ENCODE measurements at places on chromosomes 7 and 10.

DNA sequence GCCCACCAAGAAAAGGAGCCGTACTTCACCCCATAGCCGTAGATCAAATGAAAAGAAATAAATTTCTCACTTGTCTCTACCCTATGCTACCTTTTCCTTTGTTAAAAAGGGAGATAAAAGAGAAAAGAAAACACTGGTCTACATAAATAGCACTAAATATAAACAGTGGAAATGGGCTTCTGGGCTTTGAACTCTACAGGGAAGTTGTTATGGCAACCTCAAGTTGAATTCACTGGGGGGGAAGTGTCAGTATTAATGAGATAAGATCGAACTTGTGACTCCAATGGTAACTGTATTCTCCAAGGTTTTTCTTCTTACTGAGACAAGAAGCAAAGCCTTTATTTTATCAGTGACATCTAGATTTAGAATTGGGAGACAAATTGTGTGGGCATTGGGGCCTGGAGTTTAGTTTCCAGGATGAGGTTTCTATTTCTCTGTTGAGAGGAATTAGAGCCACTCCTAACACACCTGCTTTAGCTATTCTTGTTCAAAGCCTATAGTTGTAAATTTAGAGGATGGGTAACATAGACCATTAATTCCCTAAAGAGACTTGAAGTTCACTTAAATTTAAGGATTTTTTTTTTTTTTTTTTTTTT, 604.3 kb upstream of the GALNT17 start:
- DNase-seq = no peak

GRCh38 chr7:103988468-103989199, 824 bp downstream of the RELN start:
- no peak for DNase-seq

DNA sequence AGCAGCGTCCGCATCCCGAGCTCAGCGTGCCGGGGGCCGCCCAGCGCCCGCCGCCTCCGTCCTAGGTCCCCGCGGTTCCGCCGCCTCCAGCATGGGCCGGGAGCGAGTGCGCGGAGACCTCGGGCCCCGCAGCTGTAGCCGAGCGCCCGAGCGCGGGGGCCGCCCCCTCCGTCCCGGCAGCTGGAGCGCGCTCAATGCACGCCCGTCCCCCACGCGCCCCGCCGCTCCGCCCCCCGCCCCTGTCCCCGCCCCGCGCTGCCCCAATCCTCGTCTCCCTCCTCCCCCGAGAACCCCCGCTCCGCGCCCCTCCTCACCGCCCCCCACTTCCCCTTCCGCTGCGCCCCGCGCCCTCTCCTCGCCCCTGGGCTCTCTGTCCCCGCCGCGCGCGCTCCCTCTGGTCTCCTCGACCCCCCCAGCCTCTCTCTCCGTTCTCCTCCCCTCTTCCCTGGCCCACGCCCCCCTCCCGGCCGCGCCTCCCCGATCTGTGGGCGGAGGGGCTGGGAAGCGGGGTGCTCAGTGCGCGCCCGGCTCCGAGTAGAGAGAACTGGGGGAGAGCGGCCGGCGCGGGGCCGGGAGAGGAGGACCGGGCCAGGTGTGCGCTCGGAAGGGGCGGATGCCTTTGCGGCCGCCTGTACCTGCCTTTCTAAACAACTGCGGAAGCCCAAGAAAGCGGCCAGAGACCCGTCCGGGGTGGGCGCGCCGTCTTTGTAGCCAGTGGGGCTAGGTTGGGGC, at the start of gene VIPR2:
TSS of gene VIPR2 (minus strand) at position 110 of the 732 bp plus-strand sequence. CDS start at position 14, 96 bp downstream.
- DNase-seq = no peak

DNA sequence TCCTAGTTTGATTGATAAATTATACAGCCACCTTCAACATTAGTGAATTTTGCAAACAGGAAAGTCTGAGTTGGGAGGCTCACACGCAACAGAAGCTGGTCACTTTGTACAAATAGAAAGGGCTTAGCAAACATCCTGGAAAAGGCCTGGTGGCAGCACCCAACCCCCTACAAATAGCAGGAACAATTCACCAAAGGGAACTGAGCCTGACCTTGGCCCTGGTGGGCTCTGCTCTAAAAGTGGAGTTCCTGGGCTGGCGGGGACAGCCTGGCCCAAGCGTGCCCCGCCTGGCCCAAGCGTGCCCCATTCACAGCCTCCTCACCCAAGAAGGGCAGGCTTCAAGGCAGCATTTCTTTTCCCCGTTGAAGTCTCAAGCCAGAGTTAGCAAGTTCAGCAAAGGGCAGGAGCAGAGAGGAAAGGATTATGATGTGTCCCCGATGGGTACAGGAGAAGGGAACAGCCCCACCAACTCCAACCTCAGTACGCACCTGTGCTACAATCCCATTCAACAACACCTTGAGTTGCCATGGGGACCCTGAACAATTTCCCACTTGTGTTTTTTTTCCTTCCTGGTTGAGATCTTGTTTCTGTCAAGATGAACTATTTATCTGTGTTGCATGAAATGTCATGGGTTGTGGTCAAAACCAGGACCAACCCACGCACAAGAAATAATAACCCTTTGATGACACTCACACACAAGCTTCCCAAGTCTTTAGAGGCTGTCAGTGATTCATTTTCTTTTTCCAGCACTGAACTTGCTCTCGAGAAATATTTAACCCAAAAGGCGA, 43.4 kb downstream of the RGS10 start:
- DNase-seq = no peak

- DNase-seq = no peak
Measured at GRCh38 chr7:92824901-92825480, 11.4 kb downstream of the CDK6 start.

DNA sequence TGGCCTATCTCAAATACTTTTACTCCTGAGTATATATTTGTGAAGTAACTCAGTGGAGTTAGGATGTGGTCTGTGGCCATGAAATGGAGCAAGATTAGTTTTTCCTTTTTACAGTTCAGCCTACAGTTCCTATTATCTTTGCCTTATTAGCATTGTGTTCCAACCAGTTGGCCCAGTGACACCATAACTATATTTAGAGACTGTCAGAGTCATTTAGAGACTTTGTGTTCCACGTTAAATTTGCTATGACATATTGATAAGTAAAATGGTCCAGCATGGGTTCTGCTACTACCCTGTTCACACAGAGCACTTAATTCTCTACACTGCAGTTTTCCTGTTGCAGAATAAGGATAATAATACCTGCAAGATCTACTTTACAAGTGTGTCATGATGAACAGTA, 68.3 kb upstream of the RAB11FIP2 start:
- DNase-seq = no peak

DNA sequence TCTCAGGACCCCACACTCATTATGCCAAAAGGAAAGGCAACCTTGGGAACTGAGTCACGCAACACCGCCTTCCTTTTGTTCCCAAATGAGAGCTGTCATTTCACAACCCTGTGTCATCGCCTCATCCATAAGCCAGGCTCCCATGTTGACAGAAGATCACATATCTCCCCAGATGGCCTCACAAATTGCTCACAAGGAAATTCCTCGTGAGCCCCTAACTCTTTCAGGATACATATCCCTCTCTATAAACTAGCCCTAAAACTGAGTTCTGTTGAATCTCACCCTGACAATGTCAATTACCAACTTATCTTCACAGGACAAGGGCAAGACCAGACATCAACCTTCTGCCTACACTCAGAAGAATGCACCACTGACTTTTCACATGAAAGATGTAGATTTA, 22.6 kb downstream of the CCDC3 start:
- no peak for DNase-seq

- DNase-seq = no peak
Measured at GRCh38 chr10:49668684-49669083, 10.8 kb upstream of the C10orf53 start.
